G401 (cell line): ENCODE measurements at places on chromosomes 11 and 22.

DNA sequence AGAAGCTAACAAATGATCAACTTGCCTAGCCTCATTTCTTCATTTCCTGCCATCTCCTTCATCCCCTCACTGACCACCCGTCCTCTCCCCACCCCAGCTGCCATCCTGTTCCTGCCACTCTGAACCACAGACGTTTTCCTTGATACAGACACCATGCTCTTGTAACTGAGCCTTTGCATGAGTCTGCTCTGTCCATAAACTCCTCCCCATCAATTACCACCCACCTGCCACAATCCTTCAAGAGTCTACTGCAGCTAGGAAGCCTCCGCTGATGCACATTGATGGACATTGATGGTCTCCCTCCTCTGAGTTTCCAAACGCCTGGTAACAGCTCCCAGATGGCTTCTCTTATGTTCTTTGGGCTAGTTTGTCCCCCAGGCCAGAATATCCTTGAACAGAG is 193.8 kb downstream of the DBX1 start:
- no peak for DNase-seq

GRCh38 chr11:64007160-64007628 is 21.0 kb downstream of the OTUB1 start:
- DNase-seq, result peak; percentile 29

DNA sequence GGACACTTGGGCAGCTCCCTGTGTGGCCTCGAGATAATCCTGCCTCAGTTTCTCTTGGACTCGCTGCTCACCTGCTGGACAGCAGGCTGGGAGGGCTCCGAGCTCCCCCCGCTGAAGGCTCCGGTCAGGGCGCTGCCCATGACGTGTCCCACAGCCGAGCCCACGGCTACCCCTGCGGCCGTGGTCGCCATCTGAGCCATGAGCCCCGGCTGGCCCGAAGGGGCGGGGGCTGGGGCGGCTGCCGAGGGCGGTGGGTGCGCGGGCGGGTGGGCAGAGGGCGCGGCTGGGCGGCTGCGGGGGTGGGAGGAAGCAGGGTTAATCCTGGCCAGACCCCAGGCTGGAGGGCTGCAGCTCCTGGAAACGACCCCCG is 484 bp downstream of the CHCHD10 start:
- DNase-seq, result no peak

- DNase-seq, result no peak
These were observed 54.6 kb downstream of the IGLL1 start for GRCh38 chr22:23525510-23525909.

DNA sequence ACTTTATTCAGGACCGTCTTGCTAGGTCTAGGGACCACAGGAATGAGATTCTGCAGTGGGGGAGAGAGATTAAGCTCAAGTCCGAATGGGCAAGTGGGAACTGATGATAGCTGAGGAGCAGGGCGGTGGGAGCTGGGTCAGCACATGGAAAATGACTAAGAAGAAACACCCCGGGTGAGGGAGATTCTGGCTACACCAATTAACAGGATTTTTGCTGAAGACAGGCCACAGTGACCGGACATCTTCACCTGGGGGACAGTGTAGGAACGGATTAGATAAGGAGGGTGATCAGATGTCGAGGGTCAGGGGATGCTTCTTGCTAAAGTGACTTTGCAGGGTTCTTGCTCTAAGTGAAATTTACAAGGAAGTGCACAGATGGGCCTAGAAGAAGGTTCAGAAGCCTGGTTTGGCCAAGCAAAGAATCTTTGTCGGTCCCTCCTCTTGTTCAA is 8.5 kb upstream of the DGCR8 start:
- DNase-seq, result no peak

DNA sequence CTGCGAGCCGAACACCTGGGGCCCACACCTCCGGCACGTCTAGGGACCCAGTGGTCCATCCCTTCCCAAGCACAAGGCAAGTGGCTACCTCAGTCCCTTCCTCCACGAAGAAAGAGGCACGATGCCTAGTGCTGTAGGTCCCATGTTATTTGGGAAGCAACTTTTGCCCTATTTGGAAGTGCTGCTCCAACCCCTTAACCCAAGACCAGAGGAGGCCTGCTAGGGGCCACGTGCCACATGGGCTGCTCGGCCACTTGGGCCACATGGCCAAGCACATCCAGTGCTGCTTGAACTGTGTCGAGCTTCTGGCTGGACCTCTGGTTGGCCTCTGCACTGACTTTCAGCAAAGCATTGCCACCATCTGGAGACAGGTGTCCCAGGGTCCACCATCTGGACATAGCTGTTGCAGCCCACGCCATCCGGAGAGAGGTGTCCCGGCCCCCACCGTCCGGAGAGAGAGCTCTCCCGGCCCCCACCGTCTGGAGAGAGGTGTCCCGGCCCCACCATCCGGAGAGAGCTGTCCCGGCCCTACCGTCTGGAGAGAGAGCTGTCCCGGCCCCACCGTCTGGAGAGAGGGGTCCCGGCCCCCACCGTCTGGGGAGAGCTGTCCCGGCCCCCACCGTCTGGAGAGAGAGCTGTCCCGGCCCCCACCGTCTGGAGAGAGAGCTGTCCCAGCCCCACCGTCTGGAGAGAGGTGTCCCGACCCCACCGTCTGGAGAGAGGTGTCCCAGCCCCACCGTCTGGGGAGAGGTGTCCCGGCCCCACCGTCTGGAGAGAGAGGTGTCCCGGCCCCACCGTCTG is 6.5 kb upstream of the B4GALNT4 start:
- no peak for DNase-seq
